Stimulated activated CD4-positive, alpha-beta T cell treated with anti-CD3 and anti-CD28 coated beads, Interleukin-1b, Interleukin-23, amount 100 ng/mL, for 24 hours (primary cell): ENCODE measurements at places on chromosomes 6 and 20.

DNA sequence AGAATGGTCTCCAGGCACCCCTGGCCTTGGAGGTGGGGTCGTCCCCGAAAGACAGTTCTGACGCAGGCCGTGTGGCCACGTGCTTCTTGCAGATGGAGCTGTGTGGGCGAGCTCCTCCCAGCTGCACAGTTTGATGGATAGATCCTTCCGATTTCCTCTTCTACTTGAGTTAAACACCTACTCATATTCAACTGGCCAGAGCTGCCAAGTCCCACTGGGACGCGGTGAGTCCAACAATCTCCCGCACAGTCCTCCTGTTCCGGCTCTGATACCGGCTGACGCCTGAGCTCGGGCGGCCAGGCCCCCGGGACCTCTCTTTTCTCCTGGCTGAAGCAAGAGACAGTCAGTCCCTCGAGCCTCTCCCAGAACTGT is 57.9 kb upstream of the DACT2 start:
- DNase-seq: no peak

DNA sequence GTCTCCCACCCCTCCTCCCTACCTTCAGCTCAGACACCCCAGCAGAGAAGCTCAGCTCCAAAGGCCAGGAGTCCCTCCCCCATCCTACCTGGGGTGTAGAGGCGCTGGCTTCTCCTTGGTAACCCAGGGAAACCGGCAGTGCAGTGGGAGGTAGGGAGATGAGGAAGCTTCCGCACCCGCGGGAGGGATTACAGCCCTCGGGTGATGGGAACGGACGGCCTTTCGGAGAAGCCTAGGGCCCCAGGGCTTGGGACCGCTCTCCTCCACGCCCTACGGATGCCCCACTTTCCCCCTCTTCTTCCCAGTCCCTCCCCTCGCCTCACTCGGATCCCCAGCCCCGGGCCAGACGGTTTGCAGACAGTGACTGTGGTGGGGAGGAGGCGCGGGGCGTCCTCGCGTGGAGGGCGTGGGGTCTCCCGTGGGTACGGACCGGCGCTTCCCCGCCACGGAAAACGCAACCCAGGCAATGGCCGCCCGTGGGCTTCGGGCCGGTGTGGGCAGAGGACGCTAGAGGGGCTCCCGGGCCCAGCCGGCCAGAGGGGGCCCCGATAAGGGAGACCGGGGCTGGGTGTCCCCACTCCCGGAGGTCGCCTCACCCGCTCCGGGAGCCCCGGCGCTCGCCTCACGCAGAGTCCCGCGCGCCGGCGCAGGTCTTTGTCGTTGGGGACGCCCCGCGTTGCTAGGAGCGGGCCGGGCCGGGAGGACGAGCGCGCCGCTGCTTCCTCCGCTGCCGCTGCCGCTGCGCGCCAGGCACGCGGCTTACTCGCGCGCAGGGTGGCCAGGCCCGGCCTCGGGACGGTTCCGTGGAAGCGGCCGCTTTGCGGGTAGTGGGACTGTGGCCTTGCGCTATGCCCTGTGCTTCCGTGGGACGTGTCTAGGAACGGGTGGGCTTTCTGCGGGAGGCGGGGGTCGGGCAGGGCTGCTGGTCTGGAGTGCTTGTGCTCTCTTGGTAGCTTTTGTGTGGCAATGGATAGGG is 15.8 kb downstream of the AARS2 start:
- peak; percentile 44 for DNase-seq

DNA sequence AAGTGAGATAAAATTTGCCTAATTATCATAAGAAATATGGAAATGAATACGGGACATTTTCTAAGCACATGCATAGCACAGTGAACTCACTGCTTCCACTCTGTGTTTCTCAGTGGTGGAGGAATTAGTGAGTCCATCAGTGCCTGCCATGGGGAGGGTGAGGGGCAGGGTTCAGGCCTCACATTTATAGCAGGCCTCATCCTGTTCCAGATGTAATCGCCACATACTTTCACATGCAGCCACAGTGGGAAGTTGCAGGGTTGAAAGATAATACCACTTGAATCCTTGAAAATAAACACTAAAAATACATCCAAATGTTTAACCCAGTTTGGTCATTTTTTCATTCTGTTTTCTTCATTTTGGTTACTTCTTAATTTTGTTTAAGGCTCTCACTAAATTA is 29.9 kb upstream of the ANKEF1 start:
- DNase-seq: no peak

GRCh38 chr6:46954837-46955451 is 33.2 kb upstream of the ADGRF5 start:
- no peak for DNase-seq

- no peak for DNase-seq
Measured at GRCh38 chr20:20363799-20364592, 3.9 kb upstream of the INSM1 start.

GRCh38 chr6:122833021-122833491 is 44.0 kb downstream of the SMPDL3A start:
- no peak for DNase-seq

- no peak for DNase-seq
Measured at GRCh38 chr6:168155821-168156741, 77.1 kb upstream of the FRMD1 start.

GRCh38 chr6:40232698-40233097 is 298.4 kb upstream of the MOCS1 start:
- DNase-seq: no peak

DNA sequence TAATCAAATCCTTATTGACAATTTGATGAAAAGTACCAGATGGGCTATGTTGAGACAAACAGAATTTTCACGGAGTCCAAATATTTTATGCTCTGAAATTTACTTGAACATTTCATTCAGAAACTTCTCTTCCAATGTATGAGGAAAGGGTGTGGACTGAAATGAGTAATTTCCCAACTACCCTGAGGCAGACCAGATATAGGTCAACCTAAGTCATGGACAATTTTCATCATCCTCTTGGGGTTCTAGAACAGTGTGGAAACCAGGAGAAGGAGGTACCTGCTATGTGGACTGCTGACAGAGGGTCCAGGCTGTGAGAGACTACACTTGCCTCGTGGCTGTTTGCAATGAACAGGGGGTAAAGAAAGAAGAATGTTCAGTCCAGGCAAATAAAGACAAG is 323.0 kb downstream of the ESR1 start:
- no peak for DNase-seq

DNA sequence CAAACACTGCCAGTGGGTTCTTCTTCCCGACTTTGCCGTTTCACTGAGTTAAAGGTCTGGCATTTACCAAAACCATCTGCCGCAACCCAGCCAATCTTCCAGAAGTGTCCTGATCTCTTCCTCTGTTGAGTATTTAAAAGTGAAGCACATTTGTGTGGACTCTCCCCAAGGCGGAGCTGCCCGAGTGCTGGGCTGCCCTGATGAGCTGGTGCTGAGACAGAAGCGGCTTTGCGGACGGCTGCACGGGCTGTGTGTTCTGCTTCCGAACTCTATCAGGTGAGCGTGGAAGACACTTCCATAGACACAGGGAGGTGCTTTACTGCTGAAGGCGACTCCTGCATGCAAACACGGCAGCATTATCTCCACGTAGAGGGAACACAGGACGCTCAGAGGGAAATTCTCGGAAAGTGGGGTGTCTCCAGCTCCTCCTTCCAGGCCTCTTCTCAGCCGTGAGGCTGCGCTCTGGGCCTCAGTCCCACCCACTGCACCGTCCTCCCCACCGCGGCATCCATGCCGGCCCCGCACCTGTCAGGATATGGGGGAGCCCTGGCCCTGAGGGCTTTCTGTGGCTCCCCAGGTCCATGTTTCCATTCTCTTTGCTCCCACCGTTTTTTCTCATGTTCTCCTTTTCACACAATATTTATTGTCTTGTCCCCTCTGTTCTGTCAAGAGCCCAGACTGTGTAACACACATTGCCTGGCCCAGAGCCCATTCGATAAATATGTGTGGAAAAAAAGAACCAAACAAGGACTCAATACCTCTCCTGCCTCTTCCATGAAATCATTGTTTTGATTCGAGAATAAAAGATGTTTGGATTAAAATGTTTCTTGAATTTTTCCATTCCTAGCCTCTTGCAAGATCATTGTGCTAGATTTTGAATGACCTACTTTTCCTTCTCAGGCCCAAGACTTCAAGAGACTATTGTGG is 205.1 kb downstream of the DLL1 start:
- no peak for DNase-seq

DNA sequence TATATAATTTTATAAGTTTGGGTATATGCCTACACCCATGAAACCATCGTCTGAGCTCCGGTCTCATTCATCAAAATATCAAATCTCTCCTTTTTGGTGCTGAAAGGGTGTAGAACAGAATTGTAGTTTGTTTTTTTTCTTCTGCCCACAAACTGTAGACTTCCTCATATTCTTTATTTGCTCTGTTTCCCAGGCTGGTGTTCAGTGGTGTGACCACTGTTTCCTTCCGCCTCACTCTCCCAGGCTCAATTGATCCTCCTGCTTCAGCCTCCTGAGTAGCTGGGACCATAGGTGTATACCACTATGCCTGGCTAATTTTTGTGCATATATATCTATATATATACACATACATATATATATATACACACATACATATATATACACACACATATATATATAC is 139.6 kb upstream of the HCRTR2 start:
- DNase-seq: no peak

DNA sequence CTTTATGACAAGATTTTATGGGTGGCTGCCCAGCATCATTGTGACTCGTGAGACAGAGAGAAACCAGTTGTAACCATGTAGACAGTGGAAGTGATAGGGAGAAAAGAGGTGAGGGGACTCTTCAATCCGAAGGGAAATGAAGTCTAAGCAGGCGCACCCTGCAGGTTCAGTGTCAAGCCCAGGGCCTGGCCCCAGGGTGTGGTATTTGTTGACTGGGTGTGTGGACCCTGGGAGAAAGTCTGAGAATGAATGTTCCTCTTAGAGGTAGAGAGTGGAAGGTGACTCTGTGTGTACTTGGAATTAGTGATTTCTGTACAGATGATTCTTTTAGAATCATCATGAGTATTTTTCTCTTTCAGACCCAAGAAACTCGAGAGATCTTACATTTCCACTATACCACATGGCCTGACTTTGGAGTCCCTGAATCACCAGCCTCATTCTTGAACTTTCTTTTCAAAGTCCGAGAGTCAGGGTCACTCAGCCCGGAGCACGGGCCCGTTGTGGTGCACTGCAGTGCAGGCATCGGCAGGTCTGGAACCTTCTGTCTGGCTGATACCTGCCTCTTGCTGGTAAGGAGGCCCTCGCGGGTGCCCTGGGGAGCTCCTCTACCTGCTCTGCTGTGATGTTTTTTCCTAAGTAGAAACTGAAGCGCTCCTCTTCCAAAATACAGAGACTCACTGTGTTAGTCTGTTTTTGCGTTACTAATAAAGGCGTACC is 68.0 kb downstream of the PTPN1 start:
- no peak for DNase-seq

- no peak for DNase-seq
Measured at GRCh38 chr20:7327810-7328209, 560.3 kb downstream of the BMP2 start.

DNA sequence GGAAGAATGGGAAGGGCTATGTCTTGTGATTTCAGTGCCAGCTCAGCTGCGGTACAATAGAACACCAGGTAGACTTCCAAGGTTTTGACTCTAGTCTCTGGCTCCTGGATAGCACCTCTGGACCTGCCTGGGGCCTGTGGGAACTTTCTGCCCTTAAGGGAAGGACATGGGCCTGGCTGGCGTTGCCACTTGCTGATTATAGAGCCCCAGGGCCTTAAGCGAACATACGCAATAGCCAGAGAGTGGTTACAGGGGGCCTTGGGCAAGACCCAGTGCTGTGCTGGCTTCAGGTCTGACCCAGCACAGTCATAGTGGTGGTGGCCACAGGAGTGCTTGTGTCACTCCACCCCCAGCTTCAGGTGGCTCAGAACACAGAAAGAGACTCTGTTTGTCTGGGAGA is 131.1 kb upstream of the COL21A1 start:
- DNase-seq: no peak

GRCh38 chr20:38311491-38311890 is 7.5 kb downstream of the BPI start:
- no peak for DNase-seq

DNA sequence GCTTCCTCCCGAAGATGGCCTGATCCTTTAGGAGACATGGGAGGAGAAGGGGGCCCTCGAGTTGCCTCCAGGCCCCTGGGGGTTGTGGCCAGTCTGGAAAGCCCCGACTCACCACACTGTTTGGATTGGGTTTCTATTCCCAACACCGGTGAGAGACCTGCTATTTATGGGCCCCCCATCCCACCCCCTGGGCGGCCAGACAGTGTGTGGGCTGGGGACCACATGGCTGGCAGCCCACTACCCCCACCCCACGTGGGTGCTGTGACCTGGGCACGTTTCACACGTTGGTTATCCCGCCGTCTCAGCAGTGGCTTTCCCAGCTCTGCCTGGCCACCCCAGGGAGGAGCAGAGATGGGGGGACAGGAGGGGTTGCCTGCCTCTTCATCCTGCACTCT is 116.1 kb downstream of the VEGFA start:
- DNase-seq: no peak

DNA sequence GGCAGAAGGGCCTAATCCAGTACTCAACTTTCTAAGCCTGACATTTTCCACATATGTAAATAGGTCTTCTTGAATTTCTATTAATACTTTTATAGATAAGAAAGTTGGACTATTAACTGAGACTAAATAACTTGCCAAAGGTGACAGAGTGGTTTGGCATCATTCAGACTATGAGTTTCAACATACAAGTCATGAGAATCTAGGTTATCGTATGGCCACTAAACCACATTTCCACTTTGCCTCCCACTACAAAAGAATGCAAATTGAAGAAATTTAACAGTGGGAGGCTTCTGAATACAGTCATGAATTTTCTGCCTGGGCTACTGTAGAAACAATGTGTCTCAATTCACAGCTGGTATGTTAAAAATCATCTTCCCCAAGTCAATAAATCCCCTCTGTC is 531.0 kb upstream of the AGPAT4 start:
- DNase-seq: no peak

DNA sequence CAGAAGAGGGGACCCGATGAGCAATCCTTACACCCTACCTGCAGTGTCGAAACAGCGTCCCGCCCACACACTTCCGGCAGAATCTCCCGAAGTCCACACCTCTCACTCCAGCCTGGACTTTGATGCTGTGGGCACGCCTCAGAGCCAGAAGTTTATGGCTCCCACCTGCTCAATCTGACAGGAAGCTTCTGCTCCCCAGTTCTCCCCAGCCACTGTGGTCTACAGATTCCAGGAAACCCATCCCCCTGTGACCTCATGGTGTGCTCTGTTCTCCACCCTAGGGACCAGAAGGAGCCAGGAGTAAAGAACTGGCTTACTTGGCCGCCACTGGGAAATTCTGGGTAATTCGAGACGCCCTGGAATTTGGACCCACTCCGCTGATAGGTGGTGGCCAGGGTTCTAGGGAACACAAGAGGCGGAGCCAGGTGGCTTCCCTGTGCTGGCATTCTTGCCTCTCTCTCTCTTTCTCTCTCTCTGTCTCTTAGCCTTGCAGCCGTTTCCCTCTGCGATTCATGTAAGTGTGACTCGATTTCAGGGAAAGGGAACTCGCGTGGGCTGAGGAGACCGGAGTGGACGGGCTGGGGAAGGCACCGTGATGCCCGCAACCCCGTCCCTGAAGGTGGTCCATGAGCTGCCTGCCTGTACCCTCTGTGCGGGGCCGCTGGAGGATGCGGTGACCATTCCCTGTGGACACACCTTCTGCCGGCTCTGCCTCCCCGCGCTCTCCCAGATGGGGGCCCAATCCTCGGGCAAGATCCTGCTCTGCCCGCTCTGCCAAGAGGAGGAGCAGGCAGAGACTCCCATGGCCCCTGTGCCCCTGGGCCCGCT is at the start of gene TRIM15:
Gene TRIM15 (plus strand): TSS at position 457 of the 828 bp plus-strand sequence. CDS start 139 bp downstream, at position 596.
- peak; percentile 13 for DNase-seq

GRCh38 chr6:15349379-15349778 is 103.5 kb downstream of the JARID2 start:
- no peak for DNase-seq
